ENCODE measurements at places on chromosomes 1 and 21. TPM values are rescaled to one million over a fixed set of nuclear protein-coding genes. Genes with fewer than 3 reads are reported as not detected.

SIPA1L2 gene
- 8.9 TPM for total RNA-seq

ASCL5 gene
- not detected for total RNA-seq

OPTC gene
- total RNA-seq = not detected

LCE6A gene
- total RNA-seq = not detected

PAQR6 gene
- total RNA-seq = 4.9 TPM

BEST4 gene
- total RNA-seq = 0.19 TPM

UMODL1 gene
- not detected for total RNA-seq

RNU1-1 gene
- 1,438 TPM for total RNA-seq

KLF17 gene
- total RNA-seq = 0.18 TPM

CNIH3 gene
- 1.5 TPM for total RNA-seq

DNA sequence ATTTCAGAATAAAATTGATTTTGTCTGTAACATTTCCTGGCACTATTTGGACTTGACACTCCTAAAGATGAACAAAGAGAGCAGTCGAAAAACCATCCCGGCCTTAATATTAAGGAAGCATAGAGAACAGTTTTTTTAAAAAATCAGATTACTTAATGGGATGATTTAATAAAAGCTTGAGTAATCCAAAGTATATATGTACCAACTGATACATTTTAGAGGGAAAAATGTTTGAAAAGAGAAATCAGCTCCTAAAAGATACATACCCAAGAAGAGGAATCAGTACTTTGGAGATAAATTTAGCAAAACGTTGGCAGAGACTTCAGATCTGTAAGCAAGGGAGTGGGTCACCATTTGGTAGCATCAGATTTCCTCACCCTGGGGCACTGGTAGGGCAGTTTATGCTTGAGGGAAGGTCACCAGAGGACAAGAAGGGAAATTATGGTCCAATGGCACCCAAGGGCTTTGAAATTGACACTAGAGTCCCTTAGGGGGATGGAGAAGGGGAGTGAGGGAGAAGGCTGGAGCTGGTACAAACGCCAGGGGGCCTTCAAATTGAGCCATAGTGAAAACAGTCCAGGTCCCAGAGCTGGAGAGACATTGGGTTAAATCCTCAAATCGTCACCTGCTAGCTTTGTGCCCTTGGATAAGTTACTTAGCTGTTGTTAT lies 5.9 kb downstream of the SLAMF7 start:
- no peaks in the 10 kb centered on the region for H3K4me1 ChIP-seq
- H3K4me3 ChIP-seq = no peak overlapping the region
- no peaks in the 10 kb centered on the region for H3K36me3 ChIP-seq
- no peak overlapping the region for H3K27ac ChIP-seq
- peaks cover 11% of the 10 kb centered on the region for H3K27me3 ChIP-seq

GRCh38 chr1:112537456-112537855 lies 28.7 kb downstream of the WNT2B start:
- H3K27me3 ChIP-seq = no peaks in the 10 kb centered on the region
- H3K27ac ChIP-seq = no peak overlapping the region
- peaks cover 59% of the 10 kb centered on the region for H3K4me1 ChIP-seq
- H3K4me3 ChIP-seq = no peak overlapping the region
- H3K36me3 ChIP-seq = peaks cover 3% of the 10 kb centered on the region
- DNase-seq = no peak

GRCh38 chr21:40466893-40467483 lies 380.0 kb downstream of the DSCAM start:
- H3K36me3 ChIP-seq = no peaks in the 10 kb centered on the region
- no peak overlapping the region for H3K27ac ChIP-seq
- peaks cover 9% of the 10 kb centered on the region for H3K27me3 ChIP-seq
- H3K4me1 ChIP-seq = no peaks in the 10 kb centered on the region
- DNase-seq = no peak

- peaks cover 3% of the 10 kb centered on the region for H3K4me1 ChIP-seq
- no peak overlapping the region for H3K27ac ChIP-seq
- no peaks in the 10 kb centered on the region for H3K36me3 ChIP-seq
- no peak for DNase-seq
These were observed 210.5 kb upstream of the SPAG17 start for GRCh38 chr1:118395430-118395991.

DNA sequence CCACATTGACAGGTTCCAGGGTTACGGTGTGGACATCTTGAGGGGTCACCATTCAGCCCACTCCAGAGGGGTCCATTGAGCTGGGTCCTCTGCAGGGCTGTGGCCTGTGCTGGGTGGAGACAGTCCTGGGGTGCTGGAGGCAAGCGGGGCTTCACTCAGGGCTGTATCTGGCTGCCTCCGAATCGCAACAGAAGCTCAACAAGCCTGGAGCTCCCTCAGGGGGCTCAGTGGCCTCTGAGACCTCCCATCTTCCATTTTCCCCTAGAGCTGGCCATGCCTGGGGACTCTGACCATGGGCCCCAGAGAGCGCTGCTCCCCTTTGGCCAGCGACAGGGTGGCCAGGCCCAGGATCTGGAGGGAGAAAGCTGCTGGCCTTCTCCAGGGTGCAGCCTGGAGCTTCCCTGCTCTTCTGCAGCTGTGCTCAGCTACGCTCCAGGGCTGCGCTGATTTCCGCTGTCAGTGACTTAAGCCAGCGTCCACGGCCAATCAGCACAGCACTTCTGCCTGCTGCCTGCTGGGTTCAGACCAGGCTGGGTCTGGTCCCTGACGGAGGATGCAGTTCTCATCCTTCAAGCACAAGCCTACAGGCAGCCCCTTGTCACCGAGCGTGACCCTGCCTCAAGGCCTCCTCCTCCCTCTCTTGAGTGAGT lies 45.0 kb upstream of the ADARB1 start:
- no peak overlapping the region for H3K27ac ChIP-seq
- no peak overlapping the region for H3K4me3 ChIP-seq
- H3K4me1 ChIP-seq = peaks cover 37% of the 10 kb centered on the region
- peaks cover 2% of the 10 kb centered on the region for H3K27me3 ChIP-seq

DNA sequence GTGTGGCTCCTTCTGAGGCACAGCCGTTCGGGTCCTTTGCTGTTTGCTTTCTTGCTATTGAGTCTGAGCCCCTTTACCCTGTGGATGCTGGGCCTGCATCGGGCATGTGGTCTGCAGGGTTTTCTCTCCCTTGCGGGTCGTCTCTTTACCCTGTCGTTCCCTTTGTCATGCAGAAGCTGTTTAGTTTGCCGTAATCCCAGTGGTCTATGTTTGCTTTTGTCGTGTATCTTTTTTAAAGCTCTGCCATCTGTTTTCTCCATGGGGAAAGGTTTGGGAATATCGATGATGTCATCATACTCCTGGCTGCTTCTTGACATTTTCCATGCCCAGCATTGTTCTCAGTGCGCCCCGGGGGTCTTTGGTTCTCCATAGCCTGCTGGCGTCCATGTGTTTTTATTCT lies 68.2 kb downstream of the AGPAT3 start:
- H3K36me3 ChIP-seq = no peaks in the 10 kb centered on the region
- no peak for DNase-seq
- H3K4me1 ChIP-seq = no peaks in the 10 kb centered on the region

GRCh38 chr1:240621249-240621648 lies 9.3 kb upstream of the GREM2 start:
- no peak overlapping the region for H3K4me3 ChIP-seq
- no peaks in the 10 kb centered on the region for H3K36me3 ChIP-seq
- no peak for DNase-seq
- peaks cover 15% of the 10 kb centered on the region for H3K4me1 ChIP-seq
- H3K27me3 ChIP-seq = no peaks in the 10 kb centered on the region

- H3K36me3 ChIP-seq = no peaks in the 10 kb centered on the region
- no peaks in the 10 kb centered on the region for H3K27me3 ChIP-seq
- no peaks in the 10 kb centered on the region for H3K4me1 ChIP-seq
These were observed 8.6 kb upstream of the C1orf159 start for GRCh38 chr1:1124508-1124785.

DNA sequence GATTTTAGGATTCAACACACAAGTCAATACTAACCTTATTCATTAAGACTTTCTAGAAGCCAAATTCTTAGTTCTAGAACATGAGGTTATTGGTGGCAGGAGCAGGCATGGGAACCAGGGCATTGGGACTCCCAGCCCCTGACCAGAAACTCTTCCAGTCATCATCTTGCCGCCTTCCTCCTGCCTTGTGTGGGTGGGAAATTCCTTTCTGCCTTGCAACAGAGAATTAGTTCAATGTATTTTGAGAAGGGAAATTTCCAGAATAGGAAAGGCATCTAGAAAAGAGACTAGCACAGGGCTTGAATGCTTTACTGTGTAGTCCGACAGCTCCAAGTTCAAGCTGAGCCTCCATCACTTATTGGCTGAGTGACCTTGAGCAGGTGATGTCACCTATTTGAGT lies 8.7 kb downstream of the GRHL3 start:
- no peak overlapping the region for H3K27ac ChIP-seq
- no peaks in the 10 kb centered on the region for H3K36me3 ChIP-seq
- H3K4me3 ChIP-seq = no peak overlapping the region

DNA sequence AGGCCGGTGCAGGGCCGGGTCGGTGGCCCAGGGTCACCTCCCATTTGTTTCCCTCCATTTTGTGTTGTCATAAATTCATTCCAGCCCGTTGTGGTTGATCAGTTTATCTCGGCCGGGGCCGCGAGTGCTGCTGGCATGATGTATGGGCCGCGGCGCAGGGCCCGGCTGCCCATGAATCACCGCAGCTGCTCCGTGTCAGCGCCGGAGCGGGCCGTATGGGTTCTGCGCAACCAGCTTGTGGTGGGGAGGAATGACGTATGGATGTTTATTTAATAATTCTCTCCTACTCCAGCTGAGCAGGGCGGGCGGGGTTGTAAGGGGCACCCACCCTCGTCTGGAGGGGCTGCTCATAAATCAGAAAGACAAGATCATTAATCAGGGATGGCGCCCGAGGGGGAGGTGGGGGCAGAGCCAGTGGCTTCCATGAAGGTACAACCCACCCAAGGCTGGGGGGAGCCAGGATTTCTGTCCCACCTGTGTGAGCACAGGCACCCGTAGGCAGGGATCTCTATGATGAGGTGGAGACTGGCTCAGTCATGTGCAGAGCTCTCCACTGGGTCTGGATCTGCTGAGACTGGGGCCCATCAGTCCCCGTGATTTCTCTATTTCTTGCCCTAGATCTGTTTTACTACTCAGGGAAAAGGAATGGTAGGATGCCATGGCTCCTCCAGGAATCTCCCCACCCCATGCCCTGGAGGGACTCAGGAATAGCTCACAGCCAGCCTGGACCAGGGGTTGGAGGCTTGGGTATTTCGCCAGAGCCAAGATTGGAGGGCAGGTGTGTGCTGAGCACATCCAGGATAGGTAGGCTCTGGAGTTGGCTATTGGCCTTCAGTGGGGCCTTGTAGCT lies 27.8 kb downstream of the TMEM53 start:
- no peak overlapping the region for H3K4me3 ChIP-seq
- no peak overlapping the region for H3K27ac ChIP-seq
- H3K27me3 ChIP-seq = no peaks in the 10 kb centered on the region
- no peak for DNase-seq

GRCh38 chr1:162929177-162929576 lies 68.2 kb upstream of the CCDC190 start:
- no peak for DNase-seq
- H3K4me3 ChIP-seq = no peak overlapping the region
- H3K36me3 ChIP-seq = no peaks in the 10 kb centered on the region
- no peaks in the 10 kb centered on the region for H3K27me3 ChIP-seq

GRCh38 chr21:34358866-34359265 lies 4.9 kb upstream of the KCNE2 start:
- no peak overlapping the region for H3K27ac ChIP-seq
- no peak overlapping the region for H3K4me3 ChIP-seq
- peaks cover 4% of the 10 kb centered on the region for H3K4me1 ChIP-seq
- H3K36me3 ChIP-seq = peaks cover 3% of the 10 kb centered on the region
- DNase-seq = no peak
- no peaks in the 10 kb centered on the region for H3K27me3 ChIP-seq

- no peaks in the 10 kb centered on the region for H3K36me3 ChIP-seq
- H3K4me1 ChIP-seq = no peaks in the 10 kb centered on the region
- peaks cover 5% of the 10 kb centered on the region for H3K27me3 ChIP-seq
- DNase-seq = no peak
- H3K4me3 ChIP-seq = no peak overlapping the region
These were observed 300.8 kb downstream of the HHIPL2 start for GRCh38 chr1:222247081-222247480.

- H3K4me1 ChIP-seq = peaks cover 14% of the 10 kb centered on the region
- peaks cover 20% of the 10 kb centered on the region for H3K36me3 ChIP-seq
- DNase-seq = no peak
- H3K4me3 ChIP-seq = no peak overlapping the region
These were observed 7.4 kb downstream of the PMF1 start for GRCh38 chr1:156220226-156220625.

DNA sequence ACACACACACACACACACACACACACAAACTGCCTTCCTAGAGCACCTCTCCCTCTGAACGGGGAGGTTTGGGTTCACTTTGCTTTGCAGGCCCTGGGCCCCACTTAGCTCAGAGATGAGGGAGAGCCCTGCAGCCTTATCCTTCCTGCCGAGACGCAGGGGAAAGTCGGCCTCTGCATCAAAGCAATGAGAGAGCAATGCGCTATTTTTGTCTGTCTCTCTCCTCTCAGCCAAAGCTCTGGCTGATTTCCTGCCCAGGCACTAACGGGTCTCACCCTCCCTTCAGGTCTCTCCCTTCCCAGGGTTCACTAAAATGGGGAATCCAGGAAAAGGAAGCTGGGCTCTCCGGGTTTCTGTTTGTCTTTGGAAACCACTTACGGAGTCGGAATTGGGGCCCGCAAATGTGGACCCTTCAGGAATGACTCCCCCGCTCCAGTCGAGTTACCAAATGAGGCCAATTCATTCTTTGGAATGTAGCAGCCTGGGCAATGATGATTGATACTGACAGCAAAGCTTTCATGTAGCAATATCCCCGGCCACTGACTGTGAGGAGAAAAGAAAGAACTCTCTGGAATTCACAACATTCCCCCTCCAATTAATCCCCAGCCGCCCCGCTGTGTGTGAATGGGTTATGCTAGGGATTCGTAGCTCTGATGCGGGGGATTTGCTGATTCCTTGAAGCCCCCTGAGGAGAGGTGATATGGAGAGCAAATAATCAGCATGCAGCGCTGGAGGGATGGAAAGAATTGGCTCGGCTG lies 61.5 kb upstream of the WLS start:
- peak overlapping the region; percentile 93 for H3K27ac ChIP-seq
- H3K4me1 ChIP-seq = peaks cover 38% of the 10 kb centered on the region
- no peak for DNase-seq
- peak overlapping the region; percentile 64 for H3K4me3 ChIP-seq
- H3K36me3 ChIP-seq = no peaks in the 10 kb centered on the region
- no peaks in the 10 kb centered on the region for H3K27me3 ChIP-seq

GRCh38 chr1:5914676-5915365 lies 77.4 kb downstream of the NPHP4 start:
- H3K27me3 ChIP-seq = no peaks in the 10 kb centered on the region
- H3K4me1 ChIP-seq = peaks cover 27% of the 10 kb centered on the region
- H3K4me3 ChIP-seq = no peak overlapping the region
- no peak for DNase-seq

- peak overlapping the region; percentile 56 for H3K4me3 ChIP-seq
- H3K27me3 ChIP-seq = no peaks in the 10 kb centered on the region
- peaks cover 6% of the 10 kb centered on the region for H3K36me3 ChIP-seq
- H3K4me1 ChIP-seq = peaks cover 31% of the 10 kb centered on the region
- DNase-seq = no peak
These were observed 32.0 kb upstream of the ATP5PO start for GRCh38 chr21:33947451-33948095.
